ENCODE measurements at places on chromosomes 16 and 17.

- no peak for DNase-seq
Measured at GRCh38 chr16:25063102-25063501, 47.9 kb upstream of the ARHGAP17 start.

DNA sequence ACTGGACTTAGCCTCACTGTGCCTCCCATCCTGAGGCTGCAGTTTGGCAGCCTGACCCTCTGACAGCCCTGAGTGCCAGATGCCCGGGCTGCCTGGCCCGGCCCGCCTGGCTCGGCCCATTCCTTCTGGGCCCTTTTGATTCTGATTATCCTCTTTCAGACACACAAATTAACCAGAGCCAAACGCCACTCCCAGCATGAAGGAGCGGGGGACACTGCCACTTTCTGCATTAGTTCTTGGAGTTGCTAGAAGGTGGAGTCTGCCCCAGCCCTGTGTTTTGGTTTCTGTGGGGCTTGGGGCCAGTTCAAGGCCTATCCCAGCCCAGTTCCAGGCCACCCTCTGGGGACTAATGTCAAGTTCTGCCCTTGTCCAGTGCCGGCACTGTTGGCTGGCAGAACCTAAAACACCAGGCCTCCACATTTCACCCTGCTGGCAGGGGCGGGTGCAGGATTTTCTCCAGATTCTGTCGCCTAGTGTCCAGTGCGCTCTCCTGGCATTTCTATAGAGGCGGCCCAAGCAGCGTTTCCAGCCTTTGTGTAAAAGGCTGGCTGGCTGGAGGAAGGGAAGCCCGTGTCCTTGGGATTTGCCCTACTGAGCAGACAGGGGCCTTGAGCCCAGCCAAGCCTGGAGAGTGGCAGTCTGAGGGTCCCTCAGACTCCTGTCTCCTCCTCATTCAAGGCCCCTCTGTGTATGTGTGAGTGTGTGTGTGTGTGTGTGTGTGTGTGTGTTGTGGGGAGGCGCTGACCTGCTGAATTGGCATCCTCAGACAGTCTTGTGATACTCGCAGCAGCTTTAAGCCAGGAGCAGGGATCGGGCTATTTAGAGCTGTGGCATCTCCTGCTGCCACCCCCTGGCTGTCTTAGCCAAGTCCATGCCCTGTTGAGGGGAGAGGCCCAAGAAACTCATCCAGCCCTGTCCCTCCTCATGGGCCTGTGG is 21.4 kb downstream of the PLCD3 start:
- DNase-seq: no peak

- DNase-seq: peak; percentile 73
Measured at GRCh38 chr17:70523426-70523825, 354.1 kb downstream of the KCNJ2 start.

- DNase-seq: no peak
Measured at GRCh38 chr16:84461413-84462295, 42.8 kb downstream of the MEAK7 start.

DNA sequence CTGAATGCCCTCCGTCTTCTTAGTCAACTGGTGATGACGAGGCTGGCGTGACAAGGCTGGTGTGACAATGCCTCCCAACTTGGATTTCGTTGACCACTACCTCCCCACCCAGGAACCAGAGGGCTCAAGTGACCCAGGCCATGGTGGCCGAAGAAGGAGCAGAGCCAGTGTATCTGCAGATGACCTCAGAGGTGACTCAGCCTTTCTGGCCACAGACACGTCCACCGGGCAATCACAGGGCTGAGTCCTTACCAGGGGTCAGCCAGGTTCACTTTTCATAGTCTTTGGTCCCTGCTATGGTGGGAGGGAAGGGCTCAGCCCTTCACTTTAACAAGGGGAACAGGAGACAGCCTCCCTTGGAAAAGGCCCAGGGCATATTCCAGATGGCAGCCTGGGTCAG is 116.3 kb downstream of the MAF start:
- no peak for DNase-seq

DNA sequence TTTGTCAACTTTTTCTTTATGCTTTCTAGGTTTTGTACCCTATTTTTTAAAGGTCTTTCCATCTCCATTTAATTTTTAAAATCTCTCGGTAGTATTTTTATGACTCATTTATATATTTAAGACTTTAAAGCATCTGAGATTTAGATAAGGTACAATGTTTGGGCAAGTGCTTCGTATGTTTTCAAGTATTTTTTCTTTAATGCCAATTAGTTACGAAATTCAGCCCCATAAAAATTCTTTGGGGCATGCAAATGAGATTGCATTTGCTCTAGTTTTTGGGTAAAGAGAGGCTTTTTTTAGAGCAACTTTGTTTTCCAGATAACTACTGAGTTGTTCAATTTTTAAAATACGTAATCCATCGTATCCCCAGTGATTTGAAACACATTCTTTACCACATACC is 65.3 kb upstream of the CRHR1 start:
- DNase-seq: no peak

GRCh38 chr17:11744696-11745095 is 146.4 kb downstream of the DNAH9 start:
- no peak for DNase-seq
